ENCODE measurements at places on chromosomes 2 and 18. TPM values are rescaled to one million over a fixed set of nuclear protein-coding genes. Genes with fewer than 3 reads are reported as not detected.

UBE2F gene
- total RNA-seq: 46.4 TPM

CHRNG gene
- total RNA-seq: not detected

ASB18 gene
- not detected for total RNA-seq

CYB5A gene
- 251 TPM for total RNA-seq

CD8B2 gene
- not detected for total RNA-seq

CYRIA gene
- total RNA-seq: 2.9 TPM

KCNS3 gene
- 0.34 TPM for total RNA-seq

ZNF804A gene
- total RNA-seq: not detected

GAL3ST2 gene
- not detected for total RNA-seq

CYTIP gene
- not detected for total RNA-seq

RBM44 gene
- 0.06 TPM for total RNA-seq

ARL5A gene
- total RNA-seq: 36.4 TPM

SERPINB11 gene
- not detected for total RNA-seq

PLEKHM3 gene
- 6.1 TPM for total RNA-seq

COPS9 gene
- total RNA-seq: 144 TPM

USP37 gene
- 5.0 TPM for total RNA-seq

CHMP1B gene
- total RNA-seq: 38.2 TPM

TTR gene
- not detected for total RNA-seq

LHCGR gene
- not detected for total RNA-seq

SERPINB12 gene
- not detected for total RNA-seq

LIMS4 gene
- total RNA-seq: 20.4 TPM

FBXO15 gene
- total RNA-seq: not detected

TSPYL6 gene
- not detected for total RNA-seq

SERPINB10 gene
- total RNA-seq: not detected

FTCDNL1 gene
- not detected for total RNA-seq

PPP4R1 gene
- 34.3 TPM for total RNA-seq

COL4A3 gene
- 4.2 TPM for total RNA-seq

DLGAP1 gene
- total RNA-seq: not detected

FAM117B gene
- 6.0 TPM for total RNA-seq

SOX11 gene
- total RNA-seq: not detected

COLEC11 gene
- total RNA-seq: 8.2 TPM

ERMN gene
- not detected for total RNA-seq

TGFBRAP1 gene
- 11.6 TPM for total RNA-seq

NXPH2 gene
- total RNA-seq: 0.25 TPM

FEZ2 gene
- 49.2 TPM for total RNA-seq

CDKL4 gene
- total RNA-seq: 0.50 TPM

UGT1A10 gene
- not detected for total RNA-seq

SERPINB13 gene
- total RNA-seq: not detected

CYS1 gene
- total RNA-seq: 2.1 TPM

VIL1 gene
- total RNA-seq: not detected

ELOA2 gene
- total RNA-seq: not detected

RTP5 gene
- total RNA-seq: not detected

SYT4 gene
- not detected for total RNA-seq

ZNF521 gene
- total RNA-seq: 45.1 TPM

APOB gene
- 0.56 TPM for total RNA-seq

POTEF gene
- not detected for total RNA-seq

C1D gene
- total RNA-seq: 25.8 TPM

KCNF1 gene
- not detected for total RNA-seq

TMEM200C gene
- not detected for total RNA-seq

CPO gene
- total RNA-seq: not detected
